ENCODE measurements at places on chromosomes 2 and 18. TPM values are rescaled to one million over a fixed set of nuclear protein-coding genes. Genes with fewer than 3 reads are reported as not detected.
A peak's percentile ranks its signal among the peaks of the same experiment; 100 is the strongest.

DNA sequence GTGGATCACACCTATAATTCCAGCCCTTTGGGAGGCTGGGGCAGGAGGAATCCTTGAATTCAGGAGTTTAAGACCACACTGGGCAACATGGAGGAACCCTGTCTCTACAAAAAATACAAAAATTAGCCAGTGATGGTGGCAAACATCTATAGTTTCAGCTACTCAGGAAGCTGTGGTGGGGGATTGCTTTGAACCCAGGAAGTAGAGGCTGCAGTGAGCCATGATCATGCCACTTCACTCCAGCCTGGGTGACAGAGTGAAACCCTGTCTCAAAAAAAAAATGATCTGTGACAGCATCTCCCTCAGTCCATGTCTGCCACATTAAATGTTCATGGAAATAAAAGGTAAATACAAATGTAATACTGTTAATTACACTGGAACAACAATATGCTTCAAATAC, 121.4 kb upstream of the COL5A2 start:
- no peaks in the 10 kb centered on the region for H3K4me1 ChIP-seq
- H3K27me3 ChIP-seq = no peaks in the 10 kb centered on the region
- DNase-seq = no peak
- no peak overlapping the region for H3K4me3 ChIP-seq
- no peak overlapping the region for H3K27ac ChIP-seq

DNA sequence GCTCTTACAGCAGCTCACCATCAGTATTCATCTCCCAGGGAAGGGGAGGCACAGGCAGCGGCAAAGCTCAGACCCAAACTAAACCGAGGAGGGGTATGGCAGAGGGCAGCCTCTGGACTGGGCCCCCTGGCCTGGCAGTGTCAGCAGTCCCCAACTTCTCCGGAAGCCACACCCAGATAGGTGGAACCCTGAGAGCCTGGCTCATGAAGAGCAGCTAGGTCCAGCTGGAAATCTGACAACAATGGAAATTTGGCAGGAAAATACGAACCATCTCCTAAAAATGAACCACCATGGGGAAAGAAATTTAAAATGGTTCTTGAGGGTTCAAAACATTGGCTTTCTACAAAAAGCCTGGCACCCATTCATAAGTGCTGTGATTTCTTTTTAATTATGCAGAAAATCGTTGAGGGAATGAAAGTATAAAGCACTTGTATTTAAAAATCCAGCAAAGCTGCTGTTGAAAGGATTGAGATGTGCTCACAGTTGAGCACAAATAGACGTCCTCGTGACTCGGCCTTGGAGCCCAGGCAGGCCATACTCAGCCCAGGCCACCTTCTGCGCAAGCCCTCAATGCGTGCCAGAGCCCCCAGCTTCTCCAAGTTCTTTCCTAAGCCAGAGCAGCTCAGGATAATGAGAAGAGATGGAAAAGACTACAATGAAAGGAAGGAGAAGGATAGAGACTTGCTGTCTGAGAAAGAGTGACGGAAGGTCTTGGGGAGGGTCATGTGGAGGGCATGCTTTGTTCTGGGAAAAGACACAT, 93.0 kb downstream of the COL6A3 start:
- no peaks in the 10 kb centered on the region for H3K27me3 ChIP-seq
- H3K4me1 ChIP-seq = peaks cover 11% of the 10 kb centered on the region
- DNase-seq = peak; percentile 78
- no peaks in the 10 kb centered on the region for H3K36me3 ChIP-seq
- H3K27ac ChIP-seq = peak overlapping the region; percentile 70

The COQ10B gene
- 32.6 TPM for total RNA-seq

- DNase-seq = no peak
- H3K27ac ChIP-seq = no peak overlapping the region
- H3K4me3 ChIP-seq = no peak overlapping the region
- no peaks in the 10 kb centered on the region for H3K36me3 ChIP-seq
Measured at GRCh38 chr2:174753038-174753633, 11.1 kb downstream of the CHRNA1 start.

GRCh38 chr18:62767321-62767720, 52.0 kb downstream of the PHLPP1 start:
- no peaks in the 10 kb centered on the region for H3K36me3 ChIP-seq
- H3K4me3 ChIP-seq = no peak overlapping the region
- no peaks in the 10 kb centered on the region for H3K4me1 ChIP-seq

- no peaks in the 10 kb centered on the region for H3K36me3 ChIP-seq
- peaks cover 3% of the 10 kb centered on the region for H3K4me1 ChIP-seq
- peak overlapping the region; percentile 51 for H3K27ac ChIP-seq
- H3K27me3 ChIP-seq = no peaks in the 10 kb centered on the region
Measured at GRCh38 chr2:57882895-57883515, 163.6 kb upstream of the VRK2 start.

GRCh38 chr18:45103319-45104048, 422.8 kb downstream of the SETBP1 start:
- no peak overlapping the region for H3K4me3 ChIP-seq
- H3K36me3 ChIP-seq = no peaks in the 10 kb centered on the region
- H3K27me3 ChIP-seq = no peaks in the 10 kb centered on the region

DNA sequence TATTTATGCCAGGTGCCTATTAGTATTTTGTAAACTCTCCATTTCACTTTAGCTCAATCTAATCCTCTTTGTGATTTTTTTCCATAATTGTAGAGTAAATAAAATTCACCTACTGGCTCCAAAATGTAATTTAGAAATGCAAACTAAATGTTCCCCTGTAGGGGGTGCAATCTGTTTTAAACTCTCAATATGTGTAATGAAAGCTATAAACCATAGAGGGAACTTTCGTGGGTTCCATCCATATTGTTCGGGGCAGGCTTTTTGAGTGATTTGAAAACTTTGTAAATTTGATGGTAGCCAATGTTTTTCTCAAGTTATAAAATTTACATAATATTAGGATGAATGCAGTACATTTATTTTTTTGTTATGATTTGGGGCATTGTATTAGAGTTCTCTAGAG, 49.4 kb downstream of the TSPYL6 start:
- H3K27me3 ChIP-seq = no peaks in the 10 kb centered on the region
- DNase-seq = no peak
- no peaks in the 10 kb centered on the region for H3K36me3 ChIP-seq
- H3K4me1 ChIP-seq = peaks cover 7% of the 10 kb centered on the region

The PXDN gene
- total RNA-seq = 30.9 TPM

GRCh38 chr2:166360906-166361305, 14.8 kb downstream of the SCN9A start:
- no peaks in the 10 kb centered on the region for H3K4me1 ChIP-seq
- no peaks in the 10 kb centered on the region for H3K27me3 ChIP-seq
- H3K36me3 ChIP-seq = no peaks in the 10 kb centered on the region
- DNase-seq = no peak

All from uterus (tissue), 4 donors.